ENCODE measurements at places on chromosomes 12 and 14. TPM values are rescaled to one million over a fixed set of nuclear protein-coding genes. Genes with fewer than 3 reads are reported as not detected.

ADAMTS20 gene
- not detected for total RNA-seq

PEBP1 gene
- total RNA-seq = 175 TPM

DIO3 gene
- 1.0 TPM for total RNA-seq

TAS2R20 gene
- total RNA-seq = 2.1 TPM

ATG14 gene
- total RNA-seq = 21.6 TPM

PRPH gene
- 0.50 TPM for total RNA-seq

UNC79 gene
- total RNA-seq = 0.17 TPM

EFS gene
- total RNA-seq = 12.2 TPM

JKAMP gene
- total RNA-seq = 80.1 TPM
